ENCODE measurements at places on chromosomes 6 and 20.

GRCh38 chr20:62808211-62808865, 3.7 kb downstream of the OGFR start:
- DNase-seq, result peak; percentile 73

DNA sequence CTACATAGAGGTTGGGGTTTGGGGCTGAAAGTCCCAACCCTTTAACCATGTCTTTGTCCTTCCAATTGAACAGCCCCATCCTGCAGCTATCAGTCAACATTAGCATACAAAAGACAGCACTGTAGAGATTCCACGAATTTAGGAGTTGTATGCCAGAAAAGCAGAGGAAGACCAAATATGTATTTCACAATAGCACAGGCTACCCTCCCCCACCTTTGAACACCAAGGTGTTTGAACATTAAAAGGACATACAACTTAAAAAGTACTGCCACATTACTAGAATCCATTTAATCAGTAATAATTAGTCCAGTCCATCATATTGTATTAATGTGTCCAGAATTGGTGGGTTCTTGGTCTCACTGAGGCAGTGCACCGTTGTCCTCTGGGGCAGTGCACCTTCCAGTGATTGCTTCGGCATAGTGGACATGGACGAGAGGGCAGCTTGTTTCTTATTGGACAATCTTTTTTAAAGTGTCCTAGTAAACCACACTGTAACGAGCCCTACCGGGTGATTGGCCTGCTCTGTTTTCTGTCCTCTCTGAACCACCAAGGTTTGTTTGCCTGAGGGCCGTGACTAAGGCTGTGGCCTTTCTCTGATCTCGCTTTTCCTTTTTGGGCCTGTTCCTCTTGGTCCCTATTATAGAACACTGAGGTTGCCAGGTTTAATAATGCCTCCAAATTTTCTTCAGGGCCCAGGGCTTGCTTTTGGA, 36.4 kb downstream of the GSTA4 start:
- no peak for DNase-seq

- DNase-seq, result no peak
These were observed 90.0 kb upstream of the AKAP12 start for GRCh38 chr6:151149793-151150192.

GRCh38 chr6:105794239-105794638, 291.9 kb upstream of the PRDM1 start:
- no peak for DNase-seq

DNA sequence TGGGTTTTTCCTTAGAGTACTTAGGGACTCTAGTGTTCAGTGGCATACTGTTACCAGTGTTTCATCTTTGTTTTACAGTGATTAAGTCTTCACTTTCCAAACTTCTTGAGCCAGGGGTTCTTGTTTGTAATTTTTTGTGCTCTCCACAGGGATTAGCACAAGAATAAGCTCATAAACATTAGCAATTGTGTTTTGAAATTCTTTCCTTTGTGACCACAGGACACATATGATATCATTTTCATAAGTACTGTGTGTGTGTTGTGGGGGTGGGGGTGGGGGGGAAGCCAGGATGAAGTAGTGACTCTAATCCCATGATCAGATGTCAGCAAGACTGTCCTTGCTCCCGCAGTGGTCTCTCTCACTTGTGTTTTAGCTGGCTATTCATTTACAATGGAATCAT, 101.5 kb upstream of the SCP2D1 start:
- no peak for DNase-seq

- DNase-seq, result peak; percentile 47
These were observed at the start of gene RRP36 for GRCh38 chr6:43021270-43022047. Gene RRP36 (plus strand): TSS chr6:43021623. CDS start chr6:43021655, 32 bp downstream.

All from CD4-positive, alpha-beta memory T cell (primary cell).